ENCODE measurements at places on chromosomes 12 and 14.

DNA sequence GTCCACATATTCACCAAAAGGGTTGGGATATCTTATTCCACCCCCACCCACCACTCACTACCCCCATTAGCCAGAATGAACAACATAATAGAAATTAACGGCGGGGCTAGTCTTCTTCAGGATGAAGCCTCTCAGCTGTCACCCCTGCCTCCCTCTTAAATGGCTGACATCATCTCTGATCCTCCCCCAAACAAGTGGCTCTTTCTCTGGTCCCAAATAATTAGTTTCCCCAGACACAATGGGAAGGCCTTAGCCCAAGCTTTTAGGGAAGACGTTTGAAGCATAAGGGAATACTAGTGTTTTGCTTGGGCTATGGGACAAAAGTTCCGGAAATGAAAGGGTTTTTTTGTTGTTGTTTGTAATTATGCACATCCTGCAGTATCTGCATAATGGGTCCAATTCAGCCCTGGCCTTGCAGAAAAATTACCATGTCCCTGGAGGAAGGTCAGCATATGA, 13.8 kb downstream of the STON2 start:
- H3K27me3 ChIP-seq = peaks cover 2% of the 10 kb centered on the region
- no peaks in the 10 kb centered on the region for H3K4me1 ChIP-seq
- H3K36me3 ChIP-seq = no peaks in the 10 kb centered on the region

DNA sequence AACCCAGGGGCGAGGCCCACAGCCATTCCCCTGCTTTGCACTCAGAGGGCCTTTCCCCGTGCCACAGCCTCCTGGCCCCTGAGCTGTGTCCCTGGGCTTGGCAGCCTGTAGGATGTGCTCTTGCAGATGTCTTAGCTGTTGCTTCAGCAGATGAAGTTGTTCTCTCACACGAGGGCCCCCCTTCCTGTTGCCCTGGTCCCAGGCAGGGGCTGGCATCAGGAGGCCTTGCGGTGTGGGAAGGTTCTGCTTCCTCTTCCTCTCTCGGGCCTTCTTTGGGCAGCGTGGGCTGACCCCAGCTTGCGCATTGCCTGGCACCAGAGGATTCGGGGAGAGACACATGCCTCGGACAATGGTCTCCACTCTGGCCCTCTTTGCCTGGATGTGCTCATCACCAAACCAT, 12.7 kb downstream of the PROX2 start:
- no peak overlapping the region for H3K27ac ChIP-seq
- H3K4me3 ChIP-seq = no peak overlapping the region
- no peaks in the 10 kb centered on the region for H3K36me3 ChIP-seq
- H3K4me1 ChIP-seq = peaks cover 22% of the 10 kb centered on the region

DNA sequence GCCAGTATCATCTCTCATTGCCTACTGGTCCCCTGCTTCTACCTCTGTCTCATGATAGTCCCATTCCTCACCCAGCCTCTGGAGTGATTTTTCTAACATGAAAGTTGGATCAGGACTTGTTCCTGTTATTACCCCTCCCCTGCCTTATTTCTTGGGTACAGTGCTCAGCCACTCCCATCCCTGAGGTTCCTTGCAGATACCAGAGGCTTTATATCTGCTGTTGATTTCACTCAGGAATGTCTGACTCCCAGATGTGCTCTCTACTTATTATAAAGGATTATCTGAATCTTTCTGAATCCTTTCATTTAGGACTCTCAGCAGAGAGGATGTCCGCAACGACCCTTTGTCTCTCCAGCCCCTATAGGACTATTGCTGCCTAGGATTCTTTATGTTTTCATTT, 111.2 kb downstream of the LRRK2 start:
- no peaks in the 10 kb centered on the region for H3K4me1 ChIP-seq
- H3K36me3 ChIP-seq = no peaks in the 10 kb centered on the region
- no peaks in the 10 kb centered on the region for H3K27me3 ChIP-seq
- no peak for DNase-seq
- H3K27ac ChIP-seq = no peak overlapping the region

DNA sequence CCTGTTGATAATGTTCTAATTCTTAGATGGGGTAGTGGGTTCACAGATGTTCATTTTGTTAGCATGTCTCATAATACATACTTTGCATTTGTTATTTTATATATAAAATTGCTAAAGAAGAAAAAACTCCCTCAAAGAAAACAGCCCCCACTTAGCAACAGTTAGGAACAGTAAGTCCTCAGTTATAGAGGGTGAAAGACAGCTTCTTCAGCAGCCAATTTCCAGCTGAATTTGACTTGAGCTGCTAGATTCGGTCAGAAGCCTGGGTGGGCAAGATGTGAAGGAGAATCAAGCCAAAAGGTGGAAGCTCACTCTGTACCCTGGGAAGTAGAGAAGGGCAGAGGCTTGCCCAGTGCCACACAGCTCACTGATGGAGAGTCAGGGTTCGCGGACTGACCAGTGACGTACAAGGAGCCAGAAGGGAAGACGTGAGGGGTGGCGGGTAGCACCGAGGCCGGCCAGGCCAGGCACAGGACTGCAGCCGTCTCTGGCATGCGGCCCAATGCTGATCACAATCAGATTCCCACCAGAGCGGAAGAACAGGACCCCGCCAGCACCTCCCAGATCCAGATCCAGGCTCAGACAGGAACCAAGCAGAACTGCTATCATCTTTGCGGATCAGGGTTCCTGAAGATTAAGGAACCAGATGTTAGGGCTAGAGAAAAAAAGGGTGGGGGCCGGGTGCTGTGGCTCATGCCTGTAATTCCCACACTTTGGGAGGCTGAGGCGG, 30.4 kb upstream of the VWF start:
- H3K27me3 ChIP-seq = no peaks in the 10 kb centered on the region
- no peak overlapping the region for H3K27ac ChIP-seq
- no peaks in the 10 kb centered on the region for H3K4me1 ChIP-seq
- DNase-seq = no peak

Measured in T-cell (primary cell).